SJSA1 (cell line): ENCODE measurements at places on chromosomes 1 and 21.

DNA sequence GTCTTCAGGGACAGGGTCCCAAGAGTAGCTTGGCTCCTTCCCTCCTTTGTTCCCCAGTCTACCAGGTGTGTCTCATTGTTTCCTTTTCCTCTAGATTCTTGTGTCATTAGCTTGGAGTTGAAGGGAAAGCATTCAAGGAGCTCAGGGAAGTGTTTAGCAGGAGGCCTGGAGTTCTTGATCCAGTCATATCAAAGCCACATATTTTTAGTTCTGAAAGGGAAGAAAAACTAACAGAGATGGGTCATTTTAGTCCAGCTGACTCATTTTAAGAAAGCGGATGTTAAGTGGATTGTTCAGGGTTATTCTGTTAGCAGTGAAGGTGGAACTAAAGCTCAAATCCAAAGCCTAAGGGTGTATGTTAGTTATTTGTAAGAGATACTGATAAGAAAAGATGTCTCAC lies 721 bp downstream of the C1orf54 start:
- no peak for DNase-seq
- no peak overlapping the region for H3K4me3 ChIP-seq
- H3K27ac ChIP-seq, result no peak overlapping the region

GRCh38 chr1:113874012-113874879 lies 2.7 kb upstream of the PTPN22 start:
- H3K4me3 ChIP-seq, result no peak overlapping the region
- no peak for DNase-seq
- no peaks in the 10 kb centered on the region for H3K27me3 ChIP-seq
- H3K4me1 ChIP-seq, result peaks cover 12% of the 10 kb centered on the region
- H3K27ac ChIP-seq, result no peak overlapping the region

- H3K27me3 ChIP-seq, result no peaks in the 10 kb centered on the region
- peaks cover 14% of the 10 kb centered on the region for H3K4me1 ChIP-seq
- DNase-seq, result no peak
- no peaks in the 10 kb centered on the region for H3K36me3 ChIP-seq
Observed at GRCh38 chr1:214990619-214991018, 91.9 kb upstream of the KCNK2 start.

DNA sequence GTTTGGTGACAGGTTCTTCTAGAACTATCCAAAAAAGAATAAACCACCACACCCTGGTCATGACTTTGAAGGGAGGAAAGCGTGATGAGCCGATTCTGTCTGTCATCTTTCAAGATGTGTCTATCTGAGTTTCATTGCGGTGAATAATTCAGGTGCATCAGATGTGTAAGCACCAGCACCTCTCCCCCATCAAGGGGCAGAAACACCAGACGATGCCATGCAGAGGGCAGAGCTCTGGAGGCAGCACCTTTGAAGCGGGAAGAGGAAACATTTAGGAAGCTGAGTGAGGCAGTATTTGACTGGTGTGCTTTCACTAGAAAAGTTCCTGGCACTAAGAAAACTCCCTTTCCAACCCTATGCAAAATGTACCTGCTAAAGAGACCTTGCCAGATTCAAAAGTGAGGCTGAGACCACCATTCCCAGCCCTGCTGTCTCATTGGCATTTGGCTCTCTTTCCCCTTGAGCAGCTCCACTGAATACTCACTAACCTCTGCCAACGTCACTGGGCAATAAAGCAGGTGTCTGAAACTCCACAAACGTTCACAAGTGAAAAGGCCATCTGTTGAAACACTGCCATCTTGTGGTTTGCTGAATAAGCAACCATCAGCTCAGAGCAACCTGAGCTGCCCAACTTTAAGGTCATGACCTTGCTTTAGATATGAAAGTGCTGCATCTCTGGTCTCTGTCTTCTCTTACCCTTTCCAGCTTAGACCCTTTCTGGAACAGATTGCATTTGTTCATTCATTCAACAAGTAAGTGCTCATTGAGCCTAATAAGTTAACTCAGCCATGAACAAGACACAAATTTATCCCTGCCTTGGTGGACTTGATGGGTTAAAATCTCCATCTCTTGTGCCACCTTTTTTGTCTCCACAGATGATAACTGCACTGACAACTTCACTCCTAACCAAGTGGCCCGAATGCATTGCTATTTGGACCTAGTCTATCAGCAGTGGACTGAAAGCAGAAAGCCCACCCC lies 228.6 kb downstream of the PAPPA2 start:
- no peaks in the 10 kb centered on the region; the same call in 1 of the 2 replicates for H3K27me3 ChIP-seq
- no peaks in the 10 kb centered on the region for H3K36me3 ChIP-seq
- DNase-seq, result no peak
- no peak overlapping the region for H3K4me3 ChIP-seq
- no peaks in the 10 kb centered on the region for H3K4me1 ChIP-seq

- no peaks in the 10 kb centered on the region for H3K27me3 ChIP-seq
- H3K27ac ChIP-seq, result no peak overlapping the region
- no peak overlapping the region for H3K4me3 ChIP-seq
- peaks cover 6% of the 10 kb centered on the region for H3K36me3 ChIP-seq
- DNase-seq, result no peak
Observed at GRCh38 chr1:53195246-53196016, 1.2 kb upstream of the CPT2 start.

DNA sequence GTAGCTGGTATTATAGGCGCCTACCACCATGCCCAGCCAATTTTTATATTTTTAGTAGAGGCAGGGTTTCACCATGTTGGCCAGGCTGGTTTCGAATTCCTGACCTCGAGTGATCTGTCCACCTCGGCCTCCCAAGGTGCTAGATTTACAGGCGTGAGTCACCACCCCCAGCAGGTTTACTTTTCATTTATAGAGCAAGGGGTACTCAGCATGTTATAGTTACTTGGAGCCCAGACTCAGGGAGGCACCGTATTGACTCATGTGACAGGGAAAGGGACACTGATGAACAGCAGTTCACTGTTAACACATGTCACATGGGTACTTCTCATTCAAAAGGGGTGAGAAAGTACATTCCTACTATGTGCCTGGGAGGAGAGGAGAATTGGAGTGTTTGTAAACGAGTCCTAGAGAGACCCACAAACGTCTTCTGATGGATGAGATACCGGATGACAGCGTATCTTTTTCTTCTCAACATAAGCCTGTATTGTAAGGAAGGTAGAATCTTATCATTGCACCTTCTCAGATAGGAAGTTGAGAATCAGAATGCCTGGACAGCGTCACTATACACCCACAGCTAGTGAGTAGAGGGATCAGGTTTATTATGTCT lies 510.0 kb downstream of the USP25 start:
- no peaks in the 10 kb centered on the region for H3K4me1 ChIP-seq
- H3K27me3 ChIP-seq, result no peaks in the 10 kb centered on the region
- no peak overlapping the region for H3K4me3 ChIP-seq
- H3K27ac ChIP-seq, result no peak overlapping the region
- no peak for DNase-seq
- no peaks in the 10 kb centered on the region for H3K36me3 ChIP-seq

DNA sequence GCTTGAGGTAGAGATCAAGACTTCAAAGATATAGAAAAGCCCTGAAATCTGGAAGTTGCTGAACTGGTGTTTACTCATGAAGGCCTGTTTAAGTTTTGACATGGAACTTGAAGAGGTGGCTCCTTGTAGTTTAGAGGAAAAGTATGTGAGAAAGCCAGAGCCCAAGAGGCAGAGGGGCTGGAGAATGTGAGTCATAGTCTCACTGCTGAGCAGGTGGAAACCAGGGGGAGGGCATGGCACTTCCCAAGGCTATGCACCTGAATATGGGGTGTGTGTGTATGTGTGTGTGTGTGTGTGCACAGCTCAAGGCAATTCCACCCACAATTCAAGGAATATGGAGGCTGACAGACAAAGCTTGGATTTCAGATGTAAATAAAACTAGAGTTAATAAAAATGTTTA lies 46.8 kb upstream of the C1orf198 start:
- H3K36me3 ChIP-seq, result no peaks in the 10 kb centered on the region
- no peaks in the 10 kb centered on the region for H3K27me3 ChIP-seq
- no peak overlapping the region for H3K4me3 ChIP-seq
- no peak for DNase-seq
- H3K4me1 ChIP-seq, result no peaks in the 10 kb centered on the region
- no peak overlapping the region for H3K27ac ChIP-seq

DNA sequence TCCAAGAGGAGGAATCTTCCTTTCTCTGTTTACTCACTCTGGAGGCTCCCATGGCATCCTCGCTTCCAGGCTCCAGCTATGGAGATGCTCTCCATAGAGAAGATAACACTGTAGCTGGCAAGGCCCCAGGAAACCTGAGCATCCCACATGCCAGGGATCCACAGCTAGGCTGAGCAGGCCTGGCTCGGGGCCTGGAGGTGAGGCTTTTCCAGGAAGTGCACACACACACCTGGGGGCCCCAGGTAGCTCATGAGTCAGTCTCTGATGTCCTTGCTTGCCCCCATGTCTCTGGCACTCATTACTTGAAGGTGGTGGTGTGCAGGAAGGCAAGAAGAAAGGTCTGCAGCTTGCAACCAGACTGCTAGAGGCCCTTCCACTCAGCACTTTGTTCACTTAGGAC lies 5.5 kb upstream of the LCE5A start:
- no peak for DNase-seq
- H3K27ac ChIP-seq, result no peak overlapping the region
- H3K27me3 ChIP-seq, result peaks cover 8% of the 10 kb centered on the region
- H3K36me3 ChIP-seq, result no peaks in the 10 kb centered on the region
- H3K4me3 ChIP-seq, result no peak overlapping the region

- no peaks in the 10 kb centered on the region for H3K27me3 ChIP-seq
- H3K4me3 ChIP-seq, result no peak within 1 kb of the TSS
- peaks cover 25% of the 10 kb centered on the region for H3K4me1 ChIP-seq
- H3K27ac ChIP-seq, result no peak within 1 kb of the TSS
- no peak for DNase-seq
Observed at GRCh38 chr1:161198897-161199431, at the start of gene ADAMTS4. ADAMTS4 (minus strand) TSS chr1:161199054; CDS start chr1:161198627, 427 bp downstream.

GRCh38 chr1:58457023-58457635 lies 89.4 kb downstream of the OMA1 start:
- no peaks in the 10 kb centered on the region for H3K4me1 ChIP-seq
- no peak for DNase-seq
- no peak overlapping the region for H3K4me3 ChIP-seq
- H3K36me3 ChIP-seq, result no peaks in the 10 kb centered on the region
- H3K27me3 ChIP-seq, result 0 out of 2 replicates have a peak, but pooled peaks cover 12% of the 10 kb centered on the region

DNA sequence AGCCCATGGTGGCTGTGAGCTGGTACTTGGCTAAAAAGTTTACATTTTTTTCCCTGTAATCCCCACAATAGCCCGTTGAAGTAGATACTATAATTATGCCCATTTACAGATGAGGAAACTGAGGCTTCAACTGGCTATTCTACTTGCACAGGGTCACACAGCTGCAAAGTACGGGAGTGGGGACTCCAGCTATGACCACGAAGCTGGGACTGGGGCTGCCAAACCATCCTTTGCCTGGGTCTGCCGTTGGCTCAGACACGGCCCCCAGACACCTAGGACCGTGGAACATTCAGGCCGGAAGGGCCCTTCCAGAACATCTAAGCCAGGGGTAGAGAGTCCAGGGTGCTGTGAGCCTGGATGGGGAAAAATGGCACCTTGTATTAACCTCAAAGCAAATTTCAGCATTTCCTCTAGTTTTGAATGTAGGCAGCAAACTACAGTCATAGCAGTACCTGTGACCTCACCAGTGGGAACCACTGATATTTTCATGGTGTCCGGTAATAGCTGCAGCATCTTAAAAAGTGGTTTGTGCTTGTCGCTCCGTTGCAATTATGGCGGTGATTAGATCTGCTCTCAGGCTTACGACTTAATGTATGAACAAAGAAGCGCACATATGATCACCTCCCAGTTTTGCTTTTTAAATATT lies 4.3 kb downstream of the TP73 start:
- peaks cover 17% of the 10 kb centered on the region for H3K27me3 ChIP-seq
- no peak for DNase-seq
- H3K4me3 ChIP-seq, result no peak overlapping the region
- H3K4me1 ChIP-seq, result peaks cover 11% of the 10 kb centered on the region
- no peaks in the 10 kb centered on the region for H3K36me3 ChIP-seq

GRCh38 chr1:193629875-193630274 lies 443.5 kb upstream of the B3GALT2 start:
- no peak for DNase-seq
- no peaks in the 10 kb centered on the region for H3K36me3 ChIP-seq
- no peaks in the 10 kb centered on the region for H3K4me1 ChIP-seq
- no peak overlapping the region for H3K4me3 ChIP-seq
- no peaks in the 10 kb centered on the region for H3K27me3 ChIP-seq

- no peak overlapping the region for H3K4me3 ChIP-seq
- H3K4me1 ChIP-seq, result peaks cover 21% of the 10 kb centered on the region
- no peaks in the 10 kb centered on the region for H3K27me3 ChIP-seq
- no peaks in the 10 kb centered on the region for H3K36me3 ChIP-seq
- H3K27ac ChIP-seq, result no peak overlapping the region
- no peak for DNase-seq
Observed at GRCh38 chr1:185721553-185721952, 12.6 kb upstream of the HMCN1 start.

- no peak overlapping the region for H3K27ac ChIP-seq
- DNase-seq, result no peak
- no peaks in the 10 kb centered on the region for H3K36me3 ChIP-seq
- no peaks in the 10 kb centered on the region for H3K4me1 ChIP-seq
Observed at GRCh38 chr21:45487891-45488600, 54.2 kb downstream of the SLC19A1 start.

DNA sequence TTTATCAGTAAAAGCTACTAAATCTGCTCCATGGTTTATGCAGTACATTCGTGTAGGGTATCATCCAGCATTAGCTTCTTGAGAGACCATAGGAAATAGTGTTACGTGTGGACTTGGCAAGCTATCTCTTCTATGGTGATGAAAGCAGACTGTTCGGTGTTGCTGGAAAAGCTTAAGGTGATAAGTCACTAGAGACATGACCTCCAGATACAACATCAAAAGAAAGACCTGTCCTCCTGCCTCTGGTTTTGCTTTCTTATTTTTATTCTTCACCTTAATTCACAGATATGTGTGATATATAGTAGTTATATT lies 53.5 kb upstream of the S1PR1 start:
- H3K4me3 ChIP-seq, result no peak overlapping the region
- DNase-seq, result no peak
- H3K27ac ChIP-seq, result no peak overlapping the region
- H3K27me3 ChIP-seq, result no peaks in the 10 kb centered on the region
- peaks cover 53% of the 10 kb centered on the region for H3K4me1 ChIP-seq

- DNase-seq, result no peak
- H3K4me3 ChIP-seq, result no peak overlapping the region
- H3K27ac ChIP-seq, result peak overlapping the region; percentile 43
- no peaks in the 10 kb centered on the region for H3K36me3 ChIP-seq
- H3K27me3 ChIP-seq, result no peaks in the 10 kb centered on the region
Observed at GRCh38 chr1:207243442-207244408, 77.8 kb upstream of the CD55 start.
